Brain pericyte (primary cell): ENCODE measurements at places on chromosomes 13 and 19.
A peak's percentile ranks its signal among the peaks of the same experiment; 100 is the strongest.

DNA sequence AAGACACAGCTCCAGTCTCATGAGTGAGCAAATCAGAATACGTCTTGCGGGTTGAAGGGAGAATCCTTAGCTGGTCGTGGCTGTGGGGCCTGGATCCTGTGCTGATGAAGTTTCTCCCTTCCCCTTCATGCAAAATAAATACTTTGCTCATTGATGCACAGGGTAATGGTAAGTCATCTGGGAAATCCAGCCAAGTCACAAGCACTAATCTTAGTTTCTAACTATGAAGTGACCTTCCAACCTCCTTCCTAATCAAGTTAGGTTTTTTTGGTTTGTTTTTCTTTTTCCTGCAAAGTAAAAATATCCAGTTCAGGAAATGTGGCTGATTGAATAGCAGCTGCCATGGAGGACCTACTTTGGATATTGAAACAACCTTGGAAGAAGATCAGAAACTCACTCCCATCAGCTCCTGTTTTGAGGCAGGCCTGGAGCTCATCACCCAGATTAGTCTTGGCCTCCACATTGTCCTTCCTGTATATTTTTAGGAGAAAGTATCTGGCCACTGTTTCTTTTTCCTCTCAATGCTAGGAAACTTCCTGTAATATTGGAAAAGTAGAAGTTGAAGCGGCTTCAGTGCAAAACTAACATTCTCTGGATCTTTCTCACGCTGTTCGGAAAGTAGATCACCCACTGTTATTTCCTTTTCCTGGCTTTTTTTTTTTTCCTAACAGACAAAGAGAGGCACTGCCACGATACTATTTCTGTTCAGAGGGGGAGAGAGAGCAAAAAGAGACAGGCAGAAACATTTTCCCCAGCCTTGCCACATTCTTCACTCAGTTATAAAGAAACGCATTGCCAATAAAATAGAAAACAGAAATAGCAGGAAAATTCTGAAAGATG lies 12.3 kb upstream of the ARL11 start:
- DNase-seq, result no peak

DNA sequence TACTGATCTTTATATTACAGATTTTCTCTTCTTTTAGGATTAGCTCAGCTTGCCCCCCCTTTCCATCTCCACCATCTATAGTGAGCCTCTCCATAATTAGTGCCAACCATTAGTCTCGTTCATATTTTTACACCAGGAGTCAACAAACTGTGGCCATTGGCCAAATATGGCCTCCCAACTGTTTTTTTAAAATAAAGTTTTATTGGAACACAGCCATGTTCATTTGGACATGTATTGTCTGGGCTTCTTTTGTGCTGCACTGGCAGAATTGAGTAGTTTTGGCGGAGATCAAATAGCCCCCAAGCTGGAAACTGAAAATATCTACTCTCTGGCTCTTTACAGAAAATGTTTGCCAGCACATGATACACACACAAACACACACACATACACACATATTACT lies 18.4 kb downstream of the ZNF175 start:
- DNase-seq, result no peak

DNA sequence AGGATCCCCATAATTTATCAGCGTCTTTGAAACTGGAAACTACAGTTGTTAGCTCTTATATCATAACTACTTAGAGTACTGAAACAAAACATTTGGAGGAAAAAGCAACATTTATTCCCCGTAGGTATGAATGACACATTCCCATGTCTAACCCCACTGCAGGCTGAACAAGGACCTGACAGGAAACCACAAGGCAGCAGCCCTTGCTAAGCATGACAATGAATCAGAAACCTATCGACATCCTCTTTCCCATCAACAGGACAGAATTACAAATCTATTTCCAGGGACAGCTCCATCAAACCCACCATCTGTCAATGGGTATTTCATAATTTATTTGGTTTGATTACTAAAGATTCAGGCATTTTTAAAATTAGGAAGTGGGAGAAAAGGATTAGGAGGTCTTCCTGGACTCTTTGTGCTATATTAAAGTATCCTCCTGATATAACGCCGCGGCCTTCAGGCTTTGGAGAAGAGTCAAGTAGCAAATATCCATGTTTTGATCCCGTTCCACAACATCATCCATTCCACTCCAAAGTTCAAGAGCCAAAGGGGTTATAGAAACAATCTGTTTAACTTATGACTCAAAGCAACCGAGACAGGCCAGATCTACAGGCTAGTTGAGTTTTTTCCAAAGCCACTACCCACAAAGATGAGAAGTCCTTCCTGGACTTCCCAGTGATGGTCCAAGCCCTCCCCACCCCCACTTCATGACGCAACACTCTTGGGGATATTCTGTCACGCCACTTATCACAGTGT lies 51.1 kb downstream of the FAM216B start:
- peak; percentile 53 for DNase-seq

GRCh38 chr19:43461303-43461702 lies 4.1 kb downstream of the LYPD3 start:
- no peak for DNase-seq

- DNase-seq, result no peak
Measured at GRCh38 chr19:30870876-30871275, 478.4 kb downstream of the TSHZ3 start.

GRCh38 chr19:3698974-3699740 lies 1.1 kb downstream of the PIP5K1C start:
- DNase-seq, result no peak

DNA sequence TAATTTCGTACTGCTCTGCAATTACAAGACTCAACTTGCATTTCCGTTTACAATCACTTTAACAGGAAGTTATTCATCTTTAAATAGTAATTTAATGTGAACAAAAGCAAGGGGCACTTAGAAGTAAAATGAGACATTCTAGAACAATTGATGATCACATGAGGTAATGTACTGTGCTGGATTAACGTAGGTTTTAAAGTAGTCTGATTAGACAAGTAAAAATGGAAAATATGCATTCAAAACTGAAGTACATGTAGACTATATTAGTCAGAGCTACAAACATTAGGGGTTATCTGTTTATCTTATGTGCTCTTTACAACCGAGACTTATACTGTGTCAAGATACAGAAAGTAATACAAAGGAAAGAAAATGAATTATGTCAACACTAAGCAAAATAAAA lies 1528.0 kb downstream of the SLITRK5 start:
- DNase-seq, result no peak

GRCh38 chr19:40921005-40921897 lies 39.2 kb upstream of the CYP2A7 start:
- no peak for DNase-seq

GRCh38 chr19:17418710-17419109 lies 1.1 kb upstream of the MVB12A start:
- DNase-seq, result no peak

GRCh38 chr13:99258946-99259345 lies 767 bp upstream of the GPR18 start:
- DNase-seq, result no peak

DNA sequence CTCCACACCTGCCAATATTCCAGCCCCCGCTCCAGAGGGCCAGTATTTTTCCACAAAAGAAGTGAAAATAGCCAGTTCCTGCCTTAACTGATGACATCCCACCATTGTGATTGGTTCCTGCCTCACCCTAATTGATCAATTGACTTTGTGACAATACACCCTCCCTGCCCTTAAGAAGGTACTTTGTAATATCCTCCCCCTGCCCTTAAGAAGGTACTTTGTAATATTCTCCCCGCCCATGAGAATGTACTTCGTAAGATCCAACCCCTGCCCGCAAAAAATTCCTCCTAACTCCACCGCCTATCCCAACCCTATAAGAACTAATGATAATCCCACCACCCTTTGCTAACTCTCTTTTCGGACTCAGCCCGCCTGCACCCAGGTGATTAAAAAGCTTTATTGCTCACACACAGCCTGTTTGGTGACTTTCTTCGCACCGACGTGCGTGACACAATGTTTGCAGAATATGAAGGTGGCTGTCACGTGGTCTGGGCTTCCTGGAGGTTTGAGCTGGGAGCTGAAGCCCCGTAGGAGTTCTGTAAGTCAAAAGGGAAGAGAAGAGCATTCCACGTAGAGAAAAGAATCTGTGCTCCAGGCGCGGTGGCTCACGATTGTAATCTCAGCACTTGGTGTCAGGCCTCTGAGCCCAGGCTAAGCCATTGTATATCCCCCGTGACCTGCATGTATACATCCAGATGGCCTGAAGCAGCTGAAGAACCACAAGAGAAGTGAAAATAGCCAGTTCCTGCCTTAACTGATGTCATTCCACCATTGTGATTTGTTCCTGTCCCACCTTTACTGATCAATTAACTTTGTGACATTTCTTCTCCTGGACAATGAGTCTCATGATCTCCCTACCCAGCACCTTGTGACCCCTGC lies 6.2 kb upstream of the FUT3 start:
- no peak for DNase-seq

DNA sequence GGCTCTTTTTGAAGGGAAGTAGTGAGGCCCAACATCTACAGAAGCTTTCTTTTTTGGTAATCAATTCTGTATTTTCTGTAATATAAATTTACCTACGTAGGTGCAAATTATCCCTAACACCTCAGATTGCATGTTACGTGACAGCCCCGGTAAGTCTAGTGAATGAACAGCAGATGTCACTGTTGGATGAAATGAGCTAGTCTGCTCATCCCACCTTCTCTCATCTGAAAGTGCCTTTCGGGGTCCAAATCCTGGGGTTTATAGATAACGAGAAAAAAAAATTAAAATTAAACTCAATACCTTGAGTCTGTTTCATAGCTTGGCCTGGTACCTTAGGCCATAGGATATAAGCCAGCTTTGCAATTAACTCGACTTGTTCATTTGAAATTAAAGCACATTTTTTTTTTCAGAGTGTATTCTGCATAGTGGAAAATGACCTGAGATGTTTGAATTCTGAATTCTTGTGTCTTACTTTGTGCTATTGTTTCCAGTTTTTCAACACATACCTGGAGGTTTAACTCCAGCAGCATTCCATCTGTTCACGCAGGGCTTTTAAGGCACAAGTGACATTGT lies 548.2 kb downstream of the GPC5 start:
- no peak for DNase-seq

DNA sequence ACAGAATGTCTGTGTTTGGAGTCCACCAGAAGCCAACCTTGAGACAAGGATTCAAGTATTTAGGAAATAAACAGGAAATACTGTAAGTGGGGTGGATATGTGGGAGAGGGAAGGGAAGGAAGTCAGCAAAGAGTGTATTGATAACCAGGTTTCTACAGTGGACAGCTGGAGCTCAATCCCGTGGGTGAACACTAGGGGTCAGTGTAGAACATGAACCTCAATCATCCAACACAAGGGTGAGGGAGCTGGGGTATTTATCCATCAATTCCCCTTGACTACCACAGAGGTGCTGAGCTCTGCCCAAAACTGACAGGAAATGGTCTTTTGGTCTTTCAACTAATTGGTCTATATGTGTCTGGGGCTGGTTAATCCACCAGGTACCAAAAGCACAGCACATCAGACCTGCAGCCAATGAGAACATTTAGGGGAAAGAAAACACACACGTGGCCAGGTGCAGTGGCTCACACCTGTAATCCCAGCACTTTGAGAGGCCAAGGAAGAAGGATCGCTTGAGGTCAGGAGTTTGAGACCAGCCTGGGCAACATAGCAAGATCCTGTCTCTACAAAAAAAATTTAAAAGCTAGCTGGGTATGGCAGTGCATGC lies 5.6 kb upstream of the SYDE1 start:
- no peak for DNase-seq

GRCh38 chr13:84917252-84917878 lies 881.9 kb downstream of the SLITRK6 start:
- DNase-seq, result no peak

- no peak for DNase-seq
Measured at GRCh38 chr19:17163652-17164051, 51.5 kb upstream of the USE1 start.

GRCh38 chr13:40082639-40083038 lies 427.2 kb downstream of the COG6 start:
- no peak for DNase-seq

DNA sequence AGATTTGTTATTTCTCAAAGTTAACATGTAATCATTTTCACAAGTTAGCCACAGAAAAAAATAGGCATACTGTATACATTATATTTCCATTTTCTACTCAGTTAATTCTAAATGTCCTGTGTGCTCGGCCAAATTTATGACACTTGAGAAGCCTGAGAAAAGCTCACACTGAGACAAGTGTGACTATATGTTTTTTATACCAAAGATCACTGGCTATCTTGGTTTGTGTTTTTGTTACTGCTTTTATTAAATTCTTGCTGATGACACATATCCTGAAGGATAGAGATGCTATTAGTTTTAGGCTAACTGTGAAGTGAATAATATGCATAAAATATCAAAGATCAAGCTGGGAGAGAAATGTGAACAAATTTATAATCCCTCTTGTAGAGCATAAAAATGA lies 49.3 kb upstream of the IL17D start:
- no peak for DNase-seq

DNA sequence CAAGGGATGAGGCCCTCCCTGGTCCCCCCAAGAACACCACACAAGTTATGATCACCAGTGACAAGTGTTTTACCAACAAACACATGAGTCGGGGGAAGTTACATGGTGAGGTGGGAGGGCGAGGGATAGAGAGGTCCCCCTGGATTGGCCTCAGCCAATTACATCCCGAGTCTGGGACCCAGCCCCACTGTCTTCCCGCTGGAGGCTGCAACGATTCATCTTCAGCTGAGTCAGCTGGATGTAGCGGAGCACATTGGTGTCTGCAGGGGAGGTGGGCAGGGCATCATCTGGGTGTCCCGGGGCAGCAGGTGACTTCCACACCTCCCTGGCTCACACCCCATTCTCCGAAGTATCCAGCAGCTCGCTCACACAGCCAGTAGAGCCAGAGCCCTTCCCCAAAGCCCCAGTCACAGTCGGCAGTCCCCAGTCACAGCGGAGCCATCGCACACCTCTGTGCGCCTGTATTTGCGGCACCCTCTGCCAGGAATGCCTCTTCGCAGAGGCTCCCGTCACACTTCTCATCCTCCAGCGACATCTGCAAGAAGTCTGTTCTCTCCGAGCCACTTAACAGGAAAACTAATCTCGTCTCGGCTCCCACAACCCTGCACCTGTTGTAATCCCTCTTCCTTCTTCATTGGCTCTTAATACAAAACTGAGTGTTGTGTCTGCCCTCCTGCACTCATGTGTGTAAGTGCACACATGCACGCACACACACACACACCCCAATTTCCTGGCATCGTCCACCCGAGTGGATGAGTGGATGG lies 2.0 kb downstream of the TTC9B start:
- DNase-seq, result no peak

- DNase-seq, result no peak
Measured at GRCh38 chr19:30360376-30361106, 11.6 kb upstream of the ZNF536 start.
